ENCODE measurements at places on chromosomes 7 and 10. TPM values are rescaled to one million over a fixed set of nuclear protein-coding genes. Genes with fewer than 3 reads are reported as not detected.

CLRN3 gene
- not detected for total RNA-seq

DNA sequence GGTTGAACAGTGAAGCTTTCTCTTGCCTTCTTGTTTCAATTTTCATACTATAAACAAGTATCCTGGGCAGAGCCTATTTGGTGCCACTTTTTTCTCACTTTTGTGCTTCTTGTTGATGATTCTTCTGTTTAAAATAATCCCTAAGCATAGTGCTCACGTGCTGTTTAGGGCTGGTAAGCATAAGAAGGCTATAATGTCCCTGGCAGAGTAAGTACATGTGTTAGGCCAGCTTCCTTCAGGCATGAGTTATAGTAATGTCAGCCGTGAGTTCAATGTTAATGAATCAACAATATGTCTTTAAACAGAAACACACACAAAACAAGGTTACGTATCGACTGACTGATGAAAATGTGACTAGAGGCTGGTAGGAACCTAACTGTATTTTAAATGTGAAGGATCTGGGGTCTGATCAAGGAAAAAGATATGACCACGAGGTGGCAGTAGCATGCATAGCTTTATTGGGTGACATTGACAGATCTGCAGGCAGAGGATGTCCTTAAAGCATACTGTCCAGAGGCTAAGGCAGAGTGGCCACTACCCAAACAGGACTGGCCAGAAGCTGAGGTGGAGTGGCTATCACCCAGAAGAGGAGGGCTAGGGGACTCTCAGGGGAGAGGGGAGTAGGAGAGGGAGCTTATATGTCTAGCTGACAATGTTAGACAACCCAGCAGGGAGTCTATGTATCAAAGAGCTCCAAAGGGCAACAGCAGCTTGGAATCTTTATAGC, 113.7 kb downstream of the BRAF start:
- DNase-seq: peak; percentile 52

GRCh38 chr7:4154882-4155535, 527.1 kb upstream of the FOXK1 start:
- H3K27me3 ChIP-seq: no peaks in the 10 kb centered on the region
- H3K27ac ChIP-seq: no peak overlapping the region
- no peaks in the 10 kb centered on the region for H3K4me1 ChIP-seq
- no peak overlapping the region for H3K4me3 ChIP-seq

- no peak for DNase-seq
- no peaks in the 10 kb centered on the region for H3K36me3 ChIP-seq
- H3K27me3 ChIP-seq: no peaks in the 10 kb centered on the region
Measured at GRCh38 chr7:26096136-26096535, 55.9 kb upstream of the NFE2L3 start.

INSYN2A gene
- 0.13 TPM for total RNA-seq

TMEM236 gene
- 0.04 TPM for total RNA-seq

GRCh38 chr10:753530-753929, 64.1 kb upstream of the DIP2C start:
- H3K4me3 ChIP-seq: no peak overlapping the region
- peaks cover 7% of the 10 kb centered on the region for H3K27me3 ChIP-seq
- no peak overlapping the region for H3K27ac ChIP-seq
- peaks cover 2% of the 10 kb centered on the region for H3K36me3 ChIP-seq
- no peaks in the 10 kb centered on the region for H3K4me1 ChIP-seq
- no peak for DNase-seq

GRCh38 chr7:17506095-17506494, 207.6 kb downstream of the AHR start:
- no peak overlapping the region for H3K27ac ChIP-seq
- no peak for DNase-seq
- H3K4me1 ChIP-seq: peaks cover 20% of the 10 kb centered on the region

DNA sequence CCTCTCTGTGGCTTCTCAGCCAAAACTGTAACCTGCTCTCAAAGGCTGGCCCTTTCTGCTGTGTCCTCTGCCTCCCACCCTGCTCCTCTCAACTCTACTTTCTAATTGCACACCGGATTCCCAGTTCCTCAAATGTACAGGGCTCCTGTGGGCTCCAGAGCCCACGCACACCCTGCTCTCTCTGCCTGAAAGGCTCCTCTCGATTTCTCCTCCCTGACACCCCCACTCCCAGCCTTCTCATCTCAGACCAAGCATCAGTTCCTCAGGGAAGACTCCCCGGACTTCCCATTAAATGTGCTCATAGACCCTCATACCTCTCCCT, 111.7 kb upstream of the STEAP1B start:
- H3K36me3 ChIP-seq: peaks cover 3% of the 10 kb centered on the region
- DNase-seq: no peak
- no peak overlapping the region for H3K4me3 ChIP-seq
- no peaks in the 10 kb centered on the region for H3K27me3 ChIP-seq
- peaks cover 13% of the 10 kb centered on the region for H3K4me1 ChIP-seq

CXCL12 gene
- 64.3 TPM for total RNA-seq

GRCh38 chr7:22647451-22648257, 79.3 kb upstream of the IL6 start:
- no peak overlapping the region for H3K4me3 ChIP-seq
- DNase-seq: no peak
- H3K27me3 ChIP-seq: peaks cover 3% of the 10 kb centered on the region
- peaks cover 5% of the 10 kb centered on the region for H3K4me1 ChIP-seq
- H3K36me3 ChIP-seq: peaks cover 60% of the 10 kb centered on the region
- H3K27ac ChIP-seq: no peak overlapping the region

DNA sequence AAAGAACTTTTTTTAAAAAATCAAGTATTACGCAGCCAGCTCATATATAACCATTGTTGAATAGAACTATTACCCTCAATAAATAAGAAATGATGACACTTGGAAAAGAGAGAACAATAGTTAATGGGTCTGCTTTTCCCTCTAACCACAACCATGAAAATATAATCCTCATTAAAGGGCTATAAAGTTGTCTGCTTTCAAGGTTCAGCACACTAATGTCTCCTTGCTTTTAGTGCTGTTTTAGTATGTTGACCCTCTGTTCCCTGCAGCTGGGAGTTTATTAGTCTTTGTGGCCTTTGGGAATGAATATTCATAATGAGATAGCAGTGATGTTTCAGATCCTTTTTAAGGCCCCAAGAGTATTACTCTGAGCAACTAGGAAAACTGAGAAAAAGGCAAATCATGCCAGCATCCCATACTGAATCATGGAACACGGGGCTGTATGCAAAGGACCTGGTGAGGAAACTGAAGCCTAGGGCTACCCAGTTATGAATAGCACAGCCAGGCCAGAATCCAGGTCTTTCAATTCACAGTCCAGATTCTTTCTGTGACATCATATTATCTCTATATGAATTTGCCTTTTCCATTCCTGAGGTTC, 332.0 kb upstream of the LRGUK start:
- no peaks in the 10 kb centered on the region for H3K4me1 ChIP-seq
- no peaks in the 10 kb centered on the region for H3K36me3 ChIP-seq
- DNase-seq: no peak

GRCh38 chr10:7610651-7611389, 55.9 kb downstream of the ITIH5 start:
- no peak overlapping the region for H3K27ac ChIP-seq
- H3K27me3 ChIP-seq: no peaks in the 10 kb centered on the region
- H3K4me3 ChIP-seq: no peak overlapping the region
- peaks cover 5% of the 10 kb centered on the region for H3K4me1 ChIP-seq
- DNase-seq: no peak

DNA sequence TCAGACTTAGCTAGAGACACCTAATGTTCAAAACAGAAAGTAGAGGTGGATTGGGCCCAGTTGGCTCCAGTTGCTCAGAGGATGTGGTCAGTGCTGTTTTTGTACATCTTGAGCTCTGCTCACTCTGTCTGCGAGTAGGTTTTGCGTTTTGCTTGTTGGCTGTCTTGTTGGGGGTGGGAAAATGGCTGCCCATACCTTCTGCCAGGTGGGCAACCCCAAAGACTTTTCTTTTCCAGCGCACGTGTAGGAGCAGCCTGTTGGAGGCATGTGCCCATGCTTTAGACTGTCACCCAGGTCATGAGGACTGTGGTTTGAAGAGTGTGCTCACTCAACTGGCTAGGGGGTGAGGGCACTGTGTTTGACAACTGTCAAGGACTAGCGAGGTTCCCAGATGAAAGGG, 73.9 kb downstream of the KAT6B start:
- H3K36me3 ChIP-seq: no peaks in the 10 kb centered on the region
- no peak for DNase-seq
- peaks cover 18% of the 10 kb centered on the region for H3K4me1 ChIP-seq
- no peaks in the 10 kb centered on the region for H3K27me3 ChIP-seq
- H3K4me3 ChIP-seq: no peak overlapping the region

GRCh38 chr10:24851629-24852028, 100.8 kb downstream of the PRTFDC1 start:
- H3K27ac ChIP-seq: no peak overlapping the region
- H3K4me1 ChIP-seq: peaks cover 36% of the 10 kb centered on the region
- no peak for DNase-seq
- H3K36me3 ChIP-seq: no peaks in the 10 kb centered on the region
- H3K4me3 ChIP-seq: no peak overlapping the region

DNA sequence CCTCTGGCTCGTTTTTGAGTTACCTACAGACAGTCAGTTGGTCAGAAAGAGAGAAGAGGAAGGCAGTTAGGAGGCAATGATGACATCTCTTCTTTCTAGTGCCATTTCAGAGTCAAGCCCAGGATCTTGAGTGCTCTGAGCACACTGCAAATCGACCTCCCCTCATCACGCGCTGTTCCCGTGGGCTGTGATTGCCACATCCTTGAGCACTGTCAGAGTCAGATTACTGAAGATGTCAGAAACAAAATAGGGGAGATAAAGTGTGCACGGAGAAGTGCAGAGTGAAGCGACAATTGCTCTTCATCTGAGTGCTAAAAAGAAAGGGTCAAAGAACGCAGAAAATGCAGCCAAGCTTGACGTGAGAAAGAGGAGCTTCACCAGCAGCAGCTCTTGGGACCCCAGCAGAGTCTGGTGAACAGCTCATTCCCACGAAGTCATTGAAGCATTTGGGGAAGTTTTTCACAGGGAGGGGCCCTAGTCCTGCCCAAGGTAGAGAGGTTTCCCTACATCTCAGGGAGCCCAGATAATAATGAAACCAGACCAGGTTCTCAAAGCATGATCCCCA, 661.7 kb upstream of the AUTS2 start:
- H3K27ac ChIP-seq: no peak overlapping the region
- H3K4me1 ChIP-seq: peaks cover 4% of the 10 kb centered on the region
- peaks cover 5% of the 10 kb centered on the region for H3K36me3 ChIP-seq
- H3K4me3 ChIP-seq: no peak overlapping the region

DNA sequence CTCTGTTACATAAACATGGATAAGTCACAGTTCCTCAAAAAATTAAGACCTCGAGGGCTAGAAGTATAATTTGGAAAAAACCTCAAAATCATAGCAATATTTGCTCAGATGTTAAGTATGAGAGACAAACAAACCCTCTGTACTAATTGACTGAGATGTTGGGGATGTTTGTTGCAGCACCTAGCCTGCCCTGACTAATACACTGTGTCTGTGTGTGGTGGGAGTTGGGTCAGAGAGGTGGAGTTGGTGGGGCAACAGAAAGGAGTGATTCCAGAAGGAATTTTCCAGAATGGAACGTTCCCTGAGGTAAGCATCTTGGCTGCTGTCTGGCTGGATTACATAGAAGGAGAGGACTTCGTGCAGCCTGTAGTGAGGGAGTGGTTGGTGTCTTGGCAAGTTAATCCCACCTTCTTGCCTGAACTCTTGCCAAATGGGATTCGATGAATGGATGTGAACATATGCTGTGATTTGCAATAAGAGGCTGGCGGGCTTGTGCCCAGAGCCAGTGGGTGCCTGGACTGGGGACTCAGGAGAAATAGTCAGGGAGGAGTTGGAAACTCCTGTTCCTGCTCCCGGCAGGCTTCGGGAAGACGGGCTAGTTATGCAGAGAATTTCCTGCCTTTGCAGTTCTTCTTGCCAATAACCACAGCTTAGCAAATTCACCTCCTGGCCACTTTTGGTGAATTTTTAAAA, 9.3 kb upstream of the FAM180A start:
- H3K27me3 ChIP-seq: no peaks in the 10 kb centered on the region
- H3K27ac ChIP-seq: peak overlapping the region; percentile 30
- H3K36me3 ChIP-seq: peaks cover 3% of the 10 kb centered on the region
- peaks cover 41% of the 10 kb centered on the region for H3K4me1 ChIP-seq
- DNase-seq: no peak

DPYSL4 gene
- 16.8 TPM for total RNA-seq

DNA sequence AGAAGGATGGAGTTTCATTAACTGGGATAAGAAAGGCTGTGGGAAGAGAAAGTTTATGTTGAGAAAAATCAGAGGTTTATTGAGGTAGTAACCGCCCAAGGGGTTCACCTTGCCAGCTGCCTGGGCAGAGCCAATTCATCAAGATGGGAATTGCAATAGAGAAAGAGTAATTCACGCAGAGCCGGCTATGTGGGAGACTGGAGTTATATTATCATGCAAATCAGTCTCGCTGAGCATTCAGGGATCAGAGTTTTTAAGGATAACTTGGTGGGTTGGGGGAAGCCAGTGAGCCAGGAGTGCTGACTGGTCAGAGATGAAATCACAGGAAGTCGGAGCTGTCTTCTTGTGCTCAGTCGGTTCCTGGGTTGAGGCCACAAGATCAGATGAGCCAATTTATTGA, 70.6 kb downstream of the MALRD1 start:
- H3K4me1 ChIP-seq: peaks cover 30% of the 10 kb centered on the region
- peak; percentile 27 for DNase-seq

DNA sequence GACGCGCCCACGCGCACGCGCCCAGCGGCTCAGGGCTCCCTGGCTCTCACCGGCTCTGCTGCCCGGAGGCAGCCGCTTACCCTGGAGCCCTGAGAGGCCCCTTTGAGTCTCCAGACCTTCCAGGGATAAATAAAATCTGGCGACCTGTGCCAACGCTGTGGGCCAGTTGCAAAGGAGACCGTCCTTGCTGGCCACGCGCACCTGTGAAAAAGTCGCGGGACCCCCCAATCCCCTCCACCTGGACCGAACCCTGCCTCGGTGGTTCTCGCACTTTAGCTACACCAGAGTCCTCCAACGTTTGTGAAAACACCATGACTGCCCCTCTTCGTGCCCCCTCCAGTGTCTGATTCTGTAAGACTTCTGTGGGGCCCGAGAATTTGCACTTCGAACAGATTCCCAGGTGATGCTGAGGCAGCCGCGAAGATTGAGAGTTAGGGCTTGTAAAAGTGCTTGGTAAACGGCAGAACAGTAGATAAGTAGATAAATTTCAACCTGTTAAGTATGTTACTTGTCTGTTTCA, 102.4 kb upstream of the SVIL start:
- peaks cover 36% of the 10 kb centered on the region for H3K4me1 ChIP-seq
- peaks cover 35% of the 10 kb centered on the region for H3K27me3 ChIP-seq
- H3K36me3 ChIP-seq: no peaks in the 10 kb centered on the region
- no peak overlapping the region for H3K27ac ChIP-seq

GHRHR gene
- 4.0 TPM for total RNA-seq

DNA sequence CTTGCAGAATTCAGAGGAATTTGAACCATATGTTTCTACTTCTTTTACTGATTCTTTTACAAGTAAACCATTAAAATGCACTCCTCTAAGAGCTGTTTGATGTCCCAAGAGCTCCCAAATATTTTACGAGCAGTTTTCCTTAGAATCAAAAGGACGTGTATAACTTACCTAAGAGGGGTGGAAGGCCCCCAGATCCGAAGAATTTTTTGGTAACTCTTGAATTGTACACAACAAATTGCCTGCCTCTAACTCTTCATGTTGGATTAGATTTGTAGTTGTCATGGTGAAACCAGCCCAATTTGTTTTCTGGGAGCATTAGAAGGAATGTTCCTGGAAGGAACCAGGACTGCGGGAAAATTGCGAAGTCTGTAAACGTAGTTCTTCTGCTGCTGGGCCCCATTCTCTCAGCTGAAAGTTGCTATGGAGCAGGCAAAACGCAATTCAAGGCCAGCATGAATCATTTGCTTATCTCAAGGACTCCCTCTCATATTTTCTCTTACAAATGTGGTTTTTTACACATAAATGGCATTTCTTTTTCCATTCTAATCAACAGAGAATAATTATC, 124.8 kb upstream of the TMEM72 start:
- no peak overlapping the region for H3K27ac ChIP-seq
- H3K4me3 ChIP-seq: no peak overlapping the region
- DNase-seq: no peak
- H3K4me1 ChIP-seq: no peaks in the 10 kb centered on the region
- no peaks in the 10 kb centered on the region for H3K36me3 ChIP-seq
